NCI-H1092 treated with DMSO at 0.1 percent for 48 hours (cell line): ENCODE measurements at places on chromosomes 6 and 20.

- no peak for DNase-seq
These were observed 105.6 kb upstream of the PLCB4 start for GRCh38 chr20:8963330-8963729.

DNA sequence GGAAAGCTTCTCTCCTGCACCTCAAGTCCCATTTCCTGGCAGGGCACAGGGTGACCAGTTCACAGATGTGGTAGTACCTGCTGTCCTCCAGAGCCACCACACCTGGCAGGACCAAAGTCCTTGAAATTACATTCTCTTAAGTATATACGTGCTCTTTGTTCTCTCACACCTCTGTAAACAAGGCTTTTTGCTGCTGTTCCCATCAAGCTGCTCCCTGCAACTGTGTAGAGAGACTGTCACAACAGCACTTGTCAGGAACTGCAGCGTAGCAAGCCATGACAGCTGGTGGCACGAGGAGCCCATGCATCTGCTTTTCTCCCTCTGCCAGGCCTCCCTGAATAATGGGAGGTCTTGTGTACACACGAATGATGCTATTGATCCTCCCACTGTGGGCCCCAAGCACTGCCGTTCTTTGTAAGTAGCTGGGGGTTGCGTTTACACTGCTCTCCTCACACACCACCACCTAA is 431.8 kb downstream of the CD83 start:
- DNase-seq = peak; percentile 58

DNA sequence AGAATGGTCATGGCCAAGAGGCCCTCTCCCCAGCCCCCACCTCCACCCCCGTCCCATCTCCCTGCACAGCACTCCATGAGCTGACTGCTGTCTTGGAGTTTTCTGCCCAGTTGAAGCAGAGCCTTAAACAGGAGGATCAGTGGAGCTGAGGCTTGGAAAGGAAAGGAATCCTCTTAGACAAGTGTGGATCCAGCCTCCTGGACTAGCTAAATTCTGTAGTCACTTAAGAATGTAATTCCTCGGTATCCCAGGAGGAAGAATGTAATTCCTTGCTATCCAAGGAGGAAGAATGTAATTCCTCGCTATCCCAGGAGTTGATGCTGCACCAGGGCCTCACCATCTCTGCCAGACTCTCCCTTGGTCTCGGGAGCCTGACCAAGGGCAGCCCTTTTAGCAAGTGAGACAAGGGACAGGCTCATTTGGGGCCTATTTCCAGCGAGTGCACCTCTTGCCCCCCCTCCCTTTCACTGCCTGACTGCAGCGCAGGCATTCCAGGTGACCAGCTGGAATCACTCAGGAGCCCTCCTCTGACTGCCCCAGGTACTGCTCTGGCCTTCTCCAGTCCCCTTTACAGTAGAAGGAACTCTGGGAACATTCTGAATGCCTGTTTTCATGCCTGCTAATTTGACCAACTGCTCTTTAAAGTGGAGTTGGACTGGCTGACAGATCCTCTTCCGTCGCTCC is 76.2 kb downstream of the TCP11 start:
- no peak for DNase-seq

DNA sequence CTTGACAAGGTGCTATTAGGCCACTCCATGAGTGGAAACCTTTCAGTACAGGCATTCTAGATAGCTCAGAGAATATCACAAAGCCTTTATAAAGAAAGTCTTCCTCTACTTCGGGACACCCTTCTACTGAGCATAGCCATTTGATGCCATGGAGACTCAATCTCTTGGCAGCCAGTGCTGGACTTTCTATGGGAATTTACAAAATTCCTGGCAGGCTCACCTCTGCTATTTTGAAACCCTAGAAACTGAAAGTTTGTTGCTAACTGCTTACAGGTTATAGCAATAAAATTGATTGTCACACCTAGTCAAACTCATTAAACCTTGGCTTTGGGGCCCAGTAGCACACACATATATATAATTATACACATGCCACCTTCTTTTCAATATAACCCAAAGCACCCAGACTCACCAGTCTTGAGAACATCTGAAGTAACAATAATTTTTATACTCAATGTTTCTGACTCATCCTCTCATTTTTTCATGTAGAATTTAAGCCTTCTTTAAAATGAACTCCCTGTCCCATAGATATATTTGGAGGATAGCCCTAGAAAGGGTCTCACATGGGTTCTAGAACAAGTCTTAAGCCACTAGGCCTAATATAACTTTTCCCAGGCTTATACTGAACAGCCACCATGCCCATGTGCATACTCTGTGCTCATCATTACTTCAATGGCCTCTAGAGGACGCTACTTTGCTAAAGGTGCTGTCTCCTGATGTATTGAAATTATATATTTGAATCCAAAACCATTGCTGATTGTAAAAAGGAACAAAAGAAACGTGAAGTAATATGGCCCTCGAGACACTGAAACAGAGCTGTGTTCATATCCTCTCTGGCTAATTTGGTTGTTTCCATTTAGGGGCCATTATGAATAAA is 368.1 kb upstream of the MARCKS start:
- DNase-seq = no peak

GRCh38 chr6:7390226-7390878 is 744 bp downstream of the RIOK1 start:
- DNase-seq = no peak

GRCh38 chr20:25283221-25283951 is 35.5 kb downstream of the PYGB start:
- no peak for DNase-seq

- DNase-seq = no peak
These were observed 35.8 kb upstream of the BHLHE23 start for GRCh38 chr20:63042448-63043071.

- DNase-seq = no peak
These were observed 336.9 kb upstream of the RSPO3 start for GRCh38 chr6:126781582-126781981.

- no peak for DNase-seq
These were observed 29.9 kb downstream of the HIVEP2 start for GRCh38 chr6:142914937-142915697.
